ENCODE measurements at places on chromosomes 2 and 18.

DNA sequence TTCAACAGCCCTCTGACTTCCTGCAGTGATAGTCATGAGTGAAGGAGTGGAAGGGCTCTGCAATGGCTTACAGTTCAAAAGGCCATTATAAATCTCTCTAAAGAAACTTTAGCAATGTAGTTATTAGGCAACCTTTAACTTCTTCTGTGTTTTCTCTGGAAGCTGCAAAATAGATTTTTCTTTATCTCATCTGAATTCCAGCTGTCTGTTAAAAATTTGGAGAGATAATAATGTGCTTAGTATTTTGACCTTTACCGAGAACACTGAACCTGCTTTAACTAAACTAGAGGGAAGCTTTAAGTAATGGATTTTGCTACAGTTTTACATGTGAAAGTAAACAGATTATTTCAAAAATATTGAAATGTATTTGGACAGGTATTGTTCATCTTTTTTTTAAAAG lies 847.9 kb downstream of the ERBB4 start:
- no peak for DNase-seq

DNA sequence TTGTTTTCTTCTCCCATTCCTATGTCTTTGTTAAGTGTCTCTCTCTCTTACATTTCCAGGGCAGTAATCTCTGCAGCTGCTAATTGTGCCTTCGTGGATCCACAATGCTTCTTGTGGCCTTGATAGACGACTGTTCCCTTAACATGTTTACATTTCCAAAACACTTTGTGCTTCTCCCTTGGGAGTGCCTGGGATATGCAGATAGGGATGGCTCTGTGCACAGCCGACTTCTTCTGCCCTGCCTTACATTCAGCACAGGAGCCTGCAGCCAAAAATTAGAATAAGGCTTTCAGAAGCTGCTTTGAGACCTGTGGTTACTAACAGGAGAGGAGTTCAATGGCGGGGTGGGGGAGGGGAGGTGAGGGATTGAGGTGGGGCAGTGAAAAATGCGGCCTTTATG lies 328.9 kb downstream of the TDRD15 start:
- no peak for DNase-seq

DNA sequence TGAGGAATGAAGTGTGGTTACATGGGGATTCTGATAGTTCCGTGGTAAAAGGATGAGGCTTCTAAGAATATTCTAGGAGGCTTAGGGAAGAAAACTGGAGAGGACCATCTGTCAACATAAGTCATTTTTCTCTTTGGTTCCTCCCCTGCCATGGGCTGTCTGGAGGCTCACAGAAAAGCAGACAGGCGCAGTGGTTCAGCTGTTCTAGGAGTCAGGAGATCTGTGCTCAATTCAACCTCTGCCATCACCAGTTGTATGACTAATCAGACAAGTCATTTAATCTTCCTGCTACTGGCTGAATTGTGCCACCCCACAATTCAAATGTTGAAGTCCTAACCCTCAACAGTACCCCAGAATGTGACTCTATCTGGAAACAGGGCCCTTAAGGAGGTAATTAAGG lies 36.4 kb downstream of the ADAM17 start:
- DNase-seq, result no peak

GRCh38 chr2:82234283-82234874 lies 1929.8 kb upstream of the LRRTM1 start:
- DNase-seq, result no peak

GRCh38 chr2:68935471-68935870 lies 17.2 kb downstream of the GKN2 start:
- DNase-seq, result no peak

DNA sequence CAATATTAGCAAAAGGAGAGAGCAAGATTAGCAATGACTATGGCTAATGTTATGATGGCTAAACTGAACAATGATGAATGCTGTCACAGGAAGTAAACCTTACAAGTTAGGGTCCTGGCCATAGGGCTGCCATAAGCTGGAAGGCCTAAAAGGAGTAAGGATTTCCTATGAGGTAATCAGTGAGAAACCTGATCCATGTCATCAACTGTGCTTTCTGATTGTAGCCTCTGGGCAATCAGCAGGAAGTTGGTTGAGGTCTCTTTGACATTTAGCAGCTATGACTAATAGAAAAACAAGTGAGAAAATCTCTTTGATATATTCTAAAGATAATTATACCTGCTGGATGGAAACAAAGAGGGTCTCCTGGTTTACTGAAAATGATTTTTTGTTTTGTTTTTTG lies 193.0 kb downstream of the RAB3GAP1 start:
- DNase-seq, result peak; percentile 1

- no peak for DNase-seq
Measured at GRCh38 chr2:64881037-64881492, 108.1 kb upstream of the SLC1A4 start.

DNA sequence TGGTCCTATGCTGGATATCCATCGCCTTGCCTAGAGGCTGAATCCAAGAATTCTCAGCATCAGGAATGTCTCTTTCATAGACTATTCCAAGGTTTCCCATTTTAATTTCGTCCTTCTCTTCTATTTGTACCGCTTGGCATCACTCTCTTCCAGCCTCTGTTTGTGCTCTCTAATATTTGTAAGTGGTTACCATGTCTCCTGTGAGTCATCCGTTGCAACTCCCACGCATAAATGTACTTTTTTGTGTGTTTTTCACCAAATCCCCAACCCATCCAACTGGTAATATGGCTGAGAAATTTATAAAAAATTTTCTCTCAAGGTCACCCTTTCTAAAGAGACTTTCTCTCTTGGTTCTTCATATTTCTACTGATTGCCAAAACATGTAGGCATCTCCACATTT lies 21.8 kb downstream of the COLEC12 start:
- DNase-seq, result no peak

GRCh38 chr2:31236433-31237205 lies 2.7 kb downstream of the EHD3 start:
- DNase-seq, result no peak

- no peak for DNase-seq
Measured at GRCh38 chr2:223846515-223846914, 9.1 kb upstream of the AP1S3 start.

DNA sequence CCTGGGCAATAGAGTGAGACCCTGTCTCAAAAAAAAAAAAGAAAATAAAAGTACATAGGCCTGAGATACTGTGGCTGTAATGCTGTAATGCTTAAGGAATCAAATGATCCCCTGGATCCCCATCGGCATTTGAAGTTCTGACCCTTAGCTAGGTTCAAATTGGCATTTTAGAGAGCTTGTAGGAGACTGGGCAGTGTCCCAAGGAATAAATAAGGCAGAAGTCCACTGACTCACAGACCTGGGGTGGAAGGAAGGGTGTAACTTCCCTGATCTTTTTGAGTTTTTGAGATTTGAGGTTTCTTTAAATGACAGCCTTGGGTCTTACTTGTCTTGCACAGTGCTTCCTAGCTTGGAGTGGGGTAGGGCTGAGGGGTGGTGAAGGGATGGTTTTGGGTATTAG lies 553.7 kb downstream of the SLC4A3 start:
- no peak for DNase-seq

DNA sequence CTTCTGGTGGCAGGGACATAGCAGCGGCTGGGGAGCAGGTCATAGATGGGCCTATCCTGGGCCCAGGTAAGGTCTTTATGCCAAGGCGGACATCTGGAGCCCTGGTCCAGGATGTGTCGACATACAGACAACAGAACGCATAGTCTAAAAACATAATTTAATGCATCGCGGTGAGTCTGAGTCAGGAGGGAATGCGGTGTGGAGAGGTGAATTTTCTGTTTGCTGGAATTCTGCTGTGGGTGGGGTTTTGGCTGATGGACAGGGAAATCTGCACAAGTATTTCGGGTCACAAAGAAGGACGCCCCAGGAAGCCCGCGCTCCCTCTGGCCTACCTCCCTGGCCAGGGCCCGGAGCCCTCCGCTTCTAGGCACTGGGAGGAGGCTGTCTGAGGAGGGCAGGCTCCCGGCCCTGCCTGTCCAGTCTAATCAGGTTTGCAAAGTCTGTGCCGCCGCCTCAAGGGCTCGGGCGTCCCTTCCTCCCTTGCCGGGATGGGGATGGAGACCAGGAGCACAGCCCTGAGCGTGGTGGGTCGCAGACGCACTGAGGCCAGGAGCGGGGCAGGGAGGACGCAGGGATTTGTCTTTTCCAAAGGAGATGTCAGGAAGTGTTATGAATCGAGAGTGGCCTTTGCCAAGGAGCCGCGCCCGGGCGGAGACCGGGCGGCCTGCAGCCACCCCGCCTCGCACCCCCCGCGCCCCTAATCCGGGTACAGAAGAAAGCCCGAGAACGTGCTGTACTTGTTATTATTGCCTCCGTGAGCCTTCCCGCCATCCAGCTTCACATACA lies 2.3 kb downstream of the C1QL2 start:
- no peak for DNase-seq

- DNase-seq, result no peak
Measured at GRCh38 chr2:167613471-167613870, 633.9 kb downstream of the STK39 start.

- no peak for DNase-seq
Measured at GRCh38 chr2:76930056-76930744, 592.0 kb downstream of the LRRTM4 start.

- DNase-seq, result no peak
Measured at GRCh38 chr2:169119851-169120250, 50.5 kb downstream of the DHRS9 start.

- DNase-seq, result peak; percentile 20
Measured at GRCh38 chr18:44680273-44681075, at the start of gene SETBP1. SETBP1 (plus strand) TSS chr18:44680888; CDS start chr18:44701347, 20,459 bp downstream.

All from CD4-positive, alpha-beta T cell treated with Interleukin-6 for 4 hours (primary cell).